ENCODE measurements at places on chromosomes 4 and X. TPM values are rescaled to one million over a fixed set of nuclear protein-coding genes. Genes with fewer than 3 reads are reported as not detected.

- H3K36me3 ChIP-seq: no peaks in the 10 kb centered on the region
- H3K27ac ChIP-seq: no peak overlapping the region
- no peaks in the 10 kb centered on the region for H3K27me3 ChIP-seq
- no peak for DNase-seq
Measured at GRCh38 chr4:95232358-95233156, 316.2 kb downstream of the UNC5C start.

- no peaks in the 10 kb centered on the region for H3K4me1 ChIP-seq
- H3K36me3 ChIP-seq: no peaks in the 10 kb centered on the region
- H3K4me3 ChIP-seq: no peak overlapping the region
- H3K27me3 ChIP-seq: no peaks in the 10 kb centered on the region
- DNase-seq: no peak
Measured at GRCh38 chrX:67207912-67208311, 335.9 kb upstream of the AR start.

- H3K36me3 ChIP-seq: no peaks in the 10 kb centered on the region
- no peaks in the 10 kb centered on the region for H3K4me1 ChIP-seq
- no peaks in the 10 kb centered on the region for H3K27me3 ChIP-seq
- no peak for DNase-seq
- H3K4me3 ChIP-seq: no peak overlapping the region
Measured at GRCh38 chr4:37415845-37416369, 171.4 kb downstream of the NWD2 start.

The DOCK11 gene
- 18.9 TPM for polyA plus RNA-seq

DNA sequence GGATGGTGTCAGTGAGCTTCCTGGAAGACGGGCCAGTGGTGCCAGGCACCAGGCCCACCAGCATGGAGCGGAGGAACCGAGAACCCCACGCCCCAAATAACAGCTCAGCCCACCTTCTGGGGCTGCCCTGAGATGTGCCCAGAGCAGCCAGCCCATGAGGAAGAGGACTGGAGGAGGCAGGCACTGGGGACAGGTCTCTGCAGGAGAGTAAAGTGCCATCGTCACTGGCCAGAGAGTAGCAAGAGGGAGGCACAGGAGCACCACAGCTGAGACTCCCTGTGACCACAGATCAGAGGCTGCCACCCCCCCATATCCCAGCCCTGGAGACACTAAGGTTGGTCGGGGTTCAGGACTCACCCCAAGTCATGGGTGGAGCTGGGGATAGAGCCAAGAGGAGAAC, 63.0 kb downstream of the PPP2R2C start:
- peaks cover 26% of the 10 kb centered on the region for H3K27me3 ChIP-seq
- H3K36me3 ChIP-seq: peaks cover 7% of the 10 kb centered on the region
- H3K4me1 ChIP-seq: no peaks in the 10 kb centered on the region
- H3K27ac ChIP-seq: no peak overlapping the region
- H3K4me3 ChIP-seq: no peak overlapping the region
- no peak for DNase-seq
